ENCODE measurements at places on chromosomes 7 and 10. TPM values are rescaled to one million over a fixed set of nuclear protein-coding genes. Genes with fewer than 3 reads are reported as not detected.

DNA sequence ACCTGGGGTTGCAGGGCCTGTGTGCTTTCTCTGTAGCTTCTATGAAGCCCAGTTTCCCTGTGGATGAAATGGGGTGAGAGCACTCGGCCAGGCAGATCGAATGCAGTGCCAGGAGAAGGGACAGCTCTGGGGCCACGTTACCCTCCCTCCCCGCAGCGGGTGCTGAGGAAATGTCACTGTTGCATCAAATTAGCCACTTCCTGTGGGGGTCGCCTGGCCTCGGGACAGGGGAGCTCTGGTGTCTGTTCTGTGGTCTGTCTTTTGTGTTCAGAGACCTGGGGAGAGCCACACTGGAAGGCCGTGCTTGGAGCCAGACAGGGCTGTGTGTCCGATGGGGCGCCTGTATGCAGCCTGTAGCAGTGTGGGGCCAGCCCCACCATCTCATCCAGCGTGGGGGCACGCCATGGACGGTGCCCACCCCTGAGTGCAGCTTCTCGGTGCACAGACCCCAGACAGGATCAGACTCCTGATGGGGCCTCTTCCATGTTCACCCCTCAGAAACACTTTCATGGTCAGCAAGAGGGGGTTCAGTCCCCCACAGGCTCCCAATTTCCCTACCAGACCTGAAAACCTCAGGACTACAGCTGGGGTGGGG, 13.6 kb downstream of the TTYH3 start:
- no peak for DNase-seq

DNA sequence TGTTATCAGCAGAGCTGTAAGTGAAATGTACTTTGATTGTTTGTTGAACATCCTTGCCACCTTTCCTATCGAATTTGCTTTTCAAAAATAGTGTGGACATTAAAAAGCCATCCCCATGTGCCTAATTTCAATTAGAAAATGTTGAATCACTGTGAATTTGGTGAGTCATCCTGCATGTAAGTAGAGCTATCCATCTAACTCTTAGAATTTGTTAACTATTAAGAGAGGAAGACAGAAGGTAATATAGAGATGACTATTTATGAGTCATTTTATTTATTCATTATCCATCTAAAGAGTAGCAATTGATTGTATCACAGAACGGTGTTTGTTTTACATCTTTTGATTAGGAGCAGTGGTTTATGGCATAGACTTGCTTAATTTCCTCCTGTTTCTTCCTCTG, 154.7 kb downstream of the MGMT start:
- DNase-seq, result no peak

GRCh38 chr7:13839063-13839462, 150.4 kb downstream of the ETV1 start:
- DNase-seq, result no peak

Gene C10orf53
- not detected for polyA plus RNA-seq

GRCh38 chr7:82609746-82610145, 166.2 kb upstream of the CACNA2D1 start:
- DNase-seq, result no peak

DNA sequence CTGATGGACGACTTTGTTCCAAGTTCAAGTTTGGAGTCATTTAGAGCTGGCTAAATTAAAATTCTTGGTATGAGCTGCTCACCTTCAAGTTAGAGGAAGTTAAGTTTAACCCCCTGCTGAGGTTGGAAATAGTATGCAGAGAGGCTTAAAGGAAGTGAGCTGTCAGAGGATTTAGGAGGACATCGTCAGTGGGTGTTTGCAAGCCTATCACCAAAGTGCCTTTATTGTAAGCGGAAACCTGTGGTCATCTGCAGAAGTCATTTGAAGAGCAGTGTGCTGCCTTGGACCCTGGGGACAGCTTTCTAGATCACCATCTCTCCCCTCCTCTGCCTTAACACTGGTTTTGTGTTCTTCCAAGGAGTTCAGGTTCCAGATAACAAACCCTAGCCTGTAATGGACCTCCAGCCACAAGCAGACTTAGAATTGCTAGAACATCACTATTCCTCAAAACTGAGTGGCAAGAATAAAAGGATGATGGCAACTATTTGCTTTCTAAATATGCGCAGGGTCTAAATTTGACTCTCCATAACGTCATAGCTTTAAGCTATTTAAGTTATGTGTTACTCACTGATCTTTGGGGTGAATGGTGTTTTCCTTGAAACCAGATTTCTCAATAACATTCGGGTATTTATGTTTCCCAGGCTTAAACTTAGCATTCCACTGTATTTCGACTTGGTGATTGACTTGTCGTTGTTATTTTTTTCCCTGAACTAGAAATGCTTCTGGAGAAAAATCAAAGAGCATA, 93.4 kb downstream of the SLC39A12 start:
- no peak for DNase-seq

GRCh38 chr10:49276596-49276995, 22.4 kb upstream of the C10orf71 start:
- DNase-seq, result no peak

DNA sequence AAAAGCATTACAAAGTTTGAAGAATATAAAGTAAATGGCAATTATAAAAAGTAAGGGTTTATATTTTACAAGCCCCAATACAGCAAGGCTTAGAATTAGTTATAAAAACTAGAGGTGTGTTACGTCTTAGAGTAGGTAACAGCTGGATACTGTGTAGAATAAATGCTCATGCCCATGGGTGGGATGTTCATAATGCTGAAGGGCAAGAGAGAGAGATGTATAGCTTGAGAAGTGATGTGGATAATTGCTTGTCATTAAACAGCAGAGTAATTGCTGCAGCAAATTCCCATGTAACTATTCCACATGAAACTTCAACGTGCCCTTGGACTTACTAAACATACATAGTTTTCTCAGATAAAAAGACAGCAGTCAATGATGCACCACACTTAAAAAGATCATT, 233.8 kb downstream of the IMMP2L start:
- no peak for DNase-seq

Gene CHAT
- not detected for polyA plus RNA-seq

Gene OR6B1
- not detected for polyA plus RNA-seq

- no peak for DNase-seq
Observed at GRCh38 chr7:39211581-39211980, 233.9 kb downstream of the POU6F2 start.

DNA sequence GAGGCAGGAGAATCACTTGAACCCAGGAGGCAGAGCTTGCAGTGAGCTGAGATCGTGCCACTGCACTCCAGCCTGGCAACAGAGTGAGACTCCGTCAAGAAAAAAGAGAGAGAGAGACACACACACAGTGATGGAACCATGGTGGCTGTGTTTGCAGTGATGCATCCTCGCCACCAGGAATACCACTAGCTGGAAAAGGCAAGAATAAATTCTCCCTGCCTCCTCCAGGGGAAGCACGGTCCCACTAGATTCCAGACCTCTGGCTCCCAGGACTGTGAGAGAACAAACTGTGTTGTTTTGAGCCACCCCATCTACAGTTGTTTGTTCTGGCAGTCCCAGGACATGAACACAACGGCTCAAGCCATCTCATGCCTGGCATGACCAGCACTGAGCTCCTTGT, 320.3 kb upstream of the FOXK1 start:
- DNase-seq, result no peak

Gene TMEM229A
- not detected for polyA plus RNA-seq

GRCh38 chr10:25328361-25328760, 153.6 kb downstream of the GPR158 start:
- DNase-seq, result no peak

Gene AKR1C2
- polyA plus RNA-seq, result 7.9 TPM

Gene LIPF
- polyA plus RNA-seq, result 0.20 TPM

GRCh38 chr7:104064969-104065387, 75.5 kb upstream of the RELN start:
- no peak for DNase-seq

- no peak for DNase-seq
Observed at GRCh38 chr7:108825581-108825909, 255.9 kb downstream of the DNAJB9 start.

Gene HGF
- 2.4 TPM for polyA plus RNA-seq

Gene TMEM178B
- polyA plus RNA-seq, result 0.27 TPM

- DNase-seq, result no peak
Observed at GRCh38 chr7:17948526-17949238, 8.4 kb upstream of the SNX13 start.

DNA sequence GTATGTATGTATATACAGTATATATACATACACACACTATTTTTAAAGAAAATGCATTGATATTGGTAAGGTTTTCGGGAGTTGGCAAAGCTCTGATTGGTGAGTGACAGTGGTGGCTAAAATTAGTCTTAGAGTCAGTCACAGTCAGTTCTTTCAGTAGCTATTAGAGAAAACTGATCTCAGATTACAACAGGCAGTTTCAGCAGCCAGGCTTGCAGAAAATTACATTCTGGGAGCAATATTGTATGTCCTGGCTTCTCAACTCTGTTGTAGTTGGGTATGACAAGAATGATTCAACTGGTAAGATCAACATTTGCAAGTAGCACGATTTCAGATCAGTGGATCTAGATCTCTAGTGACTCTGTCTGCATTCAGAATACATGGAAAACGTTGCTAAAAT, 897.9 kb upstream of the AUTS2 start:
- DNase-seq, result no peak

- DNase-seq, result no peak
Observed at GRCh38 chr7:159197066-159197975, 52.7 kb upstream of the VIPR2 start.

Gene MIOS
- 45.2 TPM for polyA plus RNA-seq
